ENCODE measurements at places on chromosomes 1 and 21. TPM values are rescaled to one million over a fixed set of nuclear protein-coding genes. Genes with fewer than 3 reads are reported as not detected.

Gene C1orf141
- total RNA-seq, result not detected

Gene CSTB
- total RNA-seq, result 24.8 TPM

Gene PGLYRP3
- not detected for total RNA-seq

Gene CYP2J2
- 0.17 TPM for total RNA-seq

Gene ZNF697
- 22.3 TPM for total RNA-seq

Gene OR2L8
- not detected for total RNA-seq

Gene OR14K1
- not detected for total RNA-seq

Gene NBPF12
- total RNA-seq, result 9.8 TPM

Gene BNIPL
- total RNA-seq, result 0.33 TPM

Gene PTAFR
- total RNA-seq, result under 0.01 TPM

Gene NTRK1
- total RNA-seq, result not detected

Gene MYOM3
- total RNA-seq, result not detected

Gene KRTAP7-1
- not detected for total RNA-seq

Gene FNDC10
- total RNA-seq, result 0.50 TPM

Gene TRIM67
- total RNA-seq, result 0.17 TPM

Gene UTS2
- total RNA-seq, result not detected

Gene HORMAD1
- under 0.01 TPM for total RNA-seq

Gene LCE1C
- not detected for total RNA-seq

Gene SPRR2F
- total RNA-seq, result not detected

Gene PLPPR5
- total RNA-seq, result not detected

Gene FAM131C
- 0.50 TPM for total RNA-seq

Gene OR6K3
- not detected for total RNA-seq

Gene GSTM1
- not detected for total RNA-seq

Gene PRUNE1
- total RNA-seq, result 7.2 TPM

Gene LRRC53
- total RNA-seq, result not detected

Gene DENND2C
- 1.3 TPM for total RNA-seq

Gene KCNK2
- total RNA-seq, result 6.4 TPM

Gene PLK3
- 30.6 TPM for total RNA-seq

Gene OLIG2
- total RNA-seq, result not detected

Gene TMEM125
- not detected for total RNA-seq

Gene OR2L2
- under 0.01 TPM for total RNA-seq
